Activated CD4-positive, alpha-beta T cell treated with anti-CD3 and anti-CD28 coated beads, Interleukin-2, amount 50 U/mL, for 4 hours (primary cell): ENCODE measurements at places on chromosomes 5 and 9.

DNA sequence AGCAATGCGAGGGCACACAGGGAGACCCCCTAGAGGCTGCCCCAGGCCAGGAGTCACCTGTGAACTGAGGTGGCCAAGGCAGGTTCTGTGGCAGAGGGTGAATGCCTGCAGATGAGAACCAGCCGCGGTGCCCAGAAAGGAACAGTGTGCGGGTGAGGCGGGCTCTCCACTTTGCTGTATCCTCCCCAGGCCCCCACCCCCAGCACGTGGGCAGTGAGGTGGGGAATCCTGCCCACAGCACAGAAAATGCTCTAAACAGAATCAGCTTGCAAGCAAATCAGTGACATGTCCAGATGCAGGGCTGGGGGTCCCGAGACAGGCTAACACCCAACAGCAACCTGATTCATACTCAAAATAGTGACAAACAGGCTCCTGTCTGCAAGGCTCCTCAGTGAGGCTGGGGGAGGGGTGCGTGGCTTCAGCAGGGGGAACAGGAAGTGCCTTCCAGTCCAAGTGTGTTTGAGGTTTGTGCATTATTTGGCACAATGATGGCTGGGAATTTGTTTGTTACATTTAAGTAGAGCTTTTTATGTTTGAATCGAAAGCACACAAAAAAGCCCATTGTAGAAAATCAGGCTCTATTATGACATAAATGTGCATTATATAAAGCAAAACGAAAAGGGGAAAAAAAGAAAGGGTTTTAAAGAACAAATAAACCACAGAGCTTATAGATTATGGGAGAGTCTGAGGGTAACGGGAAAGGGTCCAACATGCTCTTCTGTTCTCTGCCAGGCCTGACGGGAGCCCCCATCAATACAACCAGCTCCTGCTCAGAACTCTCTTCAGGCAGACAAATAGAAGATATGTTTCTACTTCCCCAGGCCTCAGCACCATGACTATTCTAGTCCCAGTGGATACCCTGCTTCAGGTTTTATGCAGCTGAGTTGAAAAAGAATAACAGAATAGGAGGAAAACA lies 201.3 kb downstream of the HSD17B3 start:
- no peak for DNase-seq

DNA sequence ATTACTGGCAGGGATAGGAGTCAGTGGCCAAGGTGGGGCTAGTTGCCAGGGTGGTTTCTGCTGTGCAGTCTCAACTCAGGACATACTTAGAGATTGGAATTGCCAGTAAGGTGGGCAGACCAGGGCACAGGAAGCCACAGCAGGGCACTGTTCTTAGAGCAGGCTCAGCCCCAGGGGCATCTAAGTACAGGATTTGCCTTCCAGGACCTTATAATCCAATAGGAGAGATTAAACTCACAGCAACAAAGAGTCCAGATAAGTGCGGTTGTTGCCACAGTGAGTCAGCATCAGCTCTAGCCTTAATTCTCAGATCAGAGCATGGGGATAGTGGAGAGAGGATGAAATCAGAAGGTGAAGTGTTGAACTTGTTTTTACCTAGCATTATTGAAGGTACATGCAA lies 265.8 kb upstream of the TRPC7 start:
- DNase-seq = no peak

GRCh38 chr5:138051441-138052296 lies 18.8 kb upstream of the FAM13B start:
- DNase-seq = no peak

- DNase-seq = no peak
Measured at GRCh38 chr5:82054004-82054710, 82.3 kb downstream of the ATG10 start.

DNA sequence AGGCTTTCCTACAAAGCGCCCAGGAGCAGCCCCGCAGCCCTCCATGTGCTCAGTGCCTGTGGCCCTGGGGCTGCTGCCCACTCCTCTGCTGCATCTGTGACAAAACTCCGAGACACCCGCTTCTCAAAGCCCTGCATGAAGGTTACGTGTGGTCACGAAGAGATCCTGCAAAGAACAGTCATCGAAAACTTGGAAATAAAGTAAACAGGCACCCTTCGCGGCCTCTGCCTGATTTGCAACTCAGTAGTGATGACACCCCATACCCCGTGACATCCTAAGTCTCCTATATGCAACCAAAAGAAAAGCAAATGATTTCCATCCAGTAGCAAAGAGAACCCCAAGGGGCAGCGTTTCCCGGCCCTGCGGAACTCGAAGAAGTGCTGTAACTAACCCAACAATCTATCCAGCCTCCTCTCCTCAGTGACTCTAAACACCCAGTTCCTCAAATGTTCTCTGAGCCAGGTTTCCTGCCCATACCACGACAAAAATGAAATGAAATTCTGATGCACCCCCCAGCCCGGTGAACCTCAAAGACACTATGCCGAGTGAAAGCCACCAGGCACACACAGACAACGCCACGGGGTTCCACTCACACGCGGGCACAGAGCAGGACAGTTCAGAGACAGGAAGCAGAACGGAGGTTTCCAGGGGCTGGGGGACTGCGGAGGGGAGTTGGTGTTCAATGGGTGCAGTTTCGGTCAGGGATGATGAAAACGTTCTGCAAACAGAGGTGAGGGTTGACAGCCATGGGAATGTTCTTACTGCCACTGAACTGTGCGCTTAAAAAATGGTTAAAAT lies 19.0 kb downstream of the NACC2 start:
- no peak for DNase-seq

DNA sequence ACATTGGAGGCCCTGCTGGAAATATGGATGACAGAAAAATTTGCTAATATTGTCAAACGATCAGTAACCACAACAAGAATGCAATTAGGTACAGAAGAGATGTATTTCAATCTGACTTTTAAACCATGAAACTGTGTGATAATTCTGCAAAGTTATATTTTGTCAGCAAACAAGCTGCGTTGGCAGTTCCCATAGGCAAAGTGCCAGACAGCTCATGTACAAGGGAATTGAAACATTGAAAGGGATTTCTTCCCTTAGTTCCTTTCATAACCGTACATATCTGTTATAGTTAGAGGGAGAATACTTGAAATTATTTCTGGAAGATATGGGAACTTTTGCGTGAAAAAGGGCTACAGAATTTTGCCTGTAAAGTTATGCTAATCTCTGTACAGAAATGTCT lies 419.4 kb upstream of the PTGER4 start:
- no peak for DNase-seq

GRCh38 chr5:110094548-110094947 lies 404.8 kb downstream of the MAN2A1 start:
- DNase-seq = no peak

DNA sequence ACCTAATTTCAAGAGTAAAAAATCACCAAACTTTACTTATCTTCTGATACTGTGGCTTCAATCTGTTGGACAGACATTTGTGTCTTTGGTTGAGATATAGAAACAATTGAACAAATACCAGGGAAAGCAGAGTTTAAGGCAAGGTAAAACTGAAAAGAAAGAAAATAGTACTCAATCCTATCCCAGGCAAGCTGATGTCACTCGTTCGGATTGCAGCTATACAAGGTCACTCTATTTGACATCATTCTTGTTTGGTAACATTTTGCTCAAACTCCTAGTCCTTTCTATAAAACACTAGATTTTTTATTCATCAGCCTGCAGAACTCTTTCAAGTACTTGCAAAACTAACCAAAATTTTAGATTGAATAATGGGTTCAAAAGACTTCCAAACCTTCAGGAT lies 91.9 kb upstream of the ANKRD55 start:
- no peak for DNase-seq

DNA sequence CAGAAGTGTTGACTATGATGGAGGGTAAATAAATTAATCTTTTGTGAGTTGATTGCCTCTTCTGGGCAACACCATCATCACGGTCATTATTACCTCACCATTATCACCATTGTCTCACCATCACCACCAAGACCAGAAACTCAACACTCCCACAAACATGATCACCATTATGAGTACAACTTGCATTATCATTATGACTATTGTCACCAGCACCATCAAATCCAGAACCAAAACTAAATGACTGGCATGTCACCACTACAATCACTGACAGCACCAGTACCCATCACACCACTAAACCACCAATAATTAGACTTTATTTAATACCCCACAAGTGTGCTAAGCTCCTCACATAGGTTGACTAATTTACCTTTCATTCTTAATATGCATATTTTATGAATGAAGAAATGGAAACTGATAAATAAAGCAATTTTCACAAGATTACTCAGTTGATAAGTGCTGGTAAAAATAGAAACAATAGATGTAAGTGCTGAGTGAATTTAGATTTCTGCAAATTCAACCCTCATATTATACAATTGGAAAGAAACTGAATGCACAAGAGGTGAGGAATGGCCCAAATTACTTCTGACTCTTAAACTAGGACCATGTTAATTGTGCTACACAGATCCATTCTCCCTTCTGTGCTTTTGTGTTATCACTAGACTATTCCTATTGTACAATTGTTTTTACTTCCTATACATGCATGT lies 517.8 kb upstream of the PAPPA start:
- DNase-seq = no peak

GRCh38 chr9:136920734-136921231 lies 23.8 kb downstream of the FBXW5 start:
- DNase-seq = no peak

DNA sequence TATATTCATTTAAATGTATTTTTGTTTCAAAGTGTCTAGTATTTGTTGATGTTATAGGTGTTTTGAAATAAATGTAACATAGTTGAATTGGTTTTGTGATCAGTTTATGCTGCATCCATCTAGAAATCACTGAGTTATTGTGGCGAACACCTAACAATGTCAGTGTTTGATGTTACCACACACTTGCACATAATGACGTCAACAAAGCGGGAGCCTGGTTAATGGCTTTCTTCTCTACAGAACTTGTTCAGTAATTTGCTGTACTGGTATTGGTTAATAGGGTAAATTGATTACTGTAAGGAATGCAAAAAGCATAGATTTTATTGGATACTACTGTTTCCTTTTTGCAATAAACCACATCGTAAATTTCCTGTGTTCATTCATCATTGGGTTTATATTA lies 133.0 kb downstream of the ATG10 start:
- DNase-seq = no peak

GRCh38 chr5:17218353-17219005 lies 1.0 kb downstream of the BASP1 start:
- DNase-seq = no peak

- DNase-seq = no peak
Measured at GRCh38 chr9:79970146-79970425, 398.3 kb downstream of the TLE4 start.

DNA sequence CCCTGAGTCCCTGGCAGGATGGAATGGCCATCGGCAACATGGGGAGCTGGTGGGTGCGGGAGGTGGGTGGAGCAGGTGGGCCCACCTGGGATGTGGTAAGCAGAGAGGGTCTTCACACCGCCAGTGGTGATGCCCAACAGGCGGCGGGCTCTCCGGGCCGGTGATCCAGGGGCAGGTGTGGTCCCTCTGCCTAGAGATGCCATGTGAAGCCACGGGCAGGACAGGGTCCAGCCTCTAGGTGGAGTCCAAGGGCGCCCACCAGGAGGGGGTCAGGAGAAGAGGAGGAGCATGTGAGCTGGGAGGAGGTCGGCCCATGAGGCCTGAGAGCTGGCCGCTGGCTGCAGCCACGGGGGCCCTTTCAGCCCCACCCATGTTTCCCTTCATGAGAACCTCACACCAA lies 221.1 kb downstream of the FANCC start:
- no peak for DNase-seq

DNA sequence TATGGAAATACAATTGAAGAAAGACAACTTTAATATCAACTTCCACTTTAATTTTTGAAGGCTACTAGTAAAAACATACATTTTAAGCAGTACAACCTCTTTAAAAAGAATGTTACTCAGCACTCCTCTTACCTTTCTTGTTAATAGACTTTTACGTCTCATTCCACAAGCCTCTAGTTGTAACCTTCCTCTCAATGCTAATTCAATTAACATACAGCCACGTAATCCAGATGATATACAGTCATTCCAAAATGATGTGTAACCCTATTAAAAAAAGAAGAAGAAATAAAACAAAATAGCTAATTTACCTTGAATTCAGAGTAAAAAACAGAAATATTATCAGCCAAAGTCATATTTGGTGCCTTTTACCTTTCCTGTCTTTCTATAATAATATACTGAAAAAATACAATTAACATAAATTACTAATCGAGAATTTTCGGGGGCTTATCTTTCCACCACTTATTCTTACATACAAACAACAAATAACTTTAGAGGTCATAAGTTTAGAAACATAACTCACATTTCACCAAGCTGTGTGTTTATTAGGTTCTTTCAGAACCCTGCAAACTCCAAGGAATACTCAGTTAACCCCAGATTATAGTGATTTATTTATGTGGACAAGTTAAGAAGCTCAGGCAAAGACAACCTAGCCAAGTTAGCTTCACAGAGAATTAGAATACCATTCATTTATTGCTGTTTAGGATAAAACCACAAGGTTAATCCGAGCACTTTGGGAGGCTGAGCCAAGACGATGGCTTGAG lies 30.3 kb downstream of the GOLPH3 start:
- no peak for DNase-seq

DNA sequence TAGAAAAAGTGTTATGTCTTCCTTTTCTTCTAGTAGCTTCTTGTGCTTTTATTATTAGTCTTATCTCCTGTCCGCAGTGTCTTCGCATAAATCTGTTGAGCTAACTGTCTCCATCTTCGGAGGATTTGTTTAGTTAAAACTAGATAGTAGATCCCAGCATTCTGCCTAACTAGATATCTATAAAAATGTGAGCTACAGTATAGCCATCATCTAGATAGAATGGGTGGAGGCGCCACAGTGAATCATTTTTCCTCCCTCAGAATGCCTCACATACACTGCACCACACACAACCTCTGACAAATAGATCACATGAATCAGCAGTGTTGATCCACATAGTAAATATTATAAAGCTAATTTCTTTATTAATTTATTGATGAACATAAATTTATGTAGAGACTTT lies 220.3 kb upstream of the GAS1 start:
- no peak for DNase-seq

GRCh38 chr5:167696558-167697314 lies 594.7 kb upstream of the WWC1 start:
- no peak for DNase-seq

DNA sequence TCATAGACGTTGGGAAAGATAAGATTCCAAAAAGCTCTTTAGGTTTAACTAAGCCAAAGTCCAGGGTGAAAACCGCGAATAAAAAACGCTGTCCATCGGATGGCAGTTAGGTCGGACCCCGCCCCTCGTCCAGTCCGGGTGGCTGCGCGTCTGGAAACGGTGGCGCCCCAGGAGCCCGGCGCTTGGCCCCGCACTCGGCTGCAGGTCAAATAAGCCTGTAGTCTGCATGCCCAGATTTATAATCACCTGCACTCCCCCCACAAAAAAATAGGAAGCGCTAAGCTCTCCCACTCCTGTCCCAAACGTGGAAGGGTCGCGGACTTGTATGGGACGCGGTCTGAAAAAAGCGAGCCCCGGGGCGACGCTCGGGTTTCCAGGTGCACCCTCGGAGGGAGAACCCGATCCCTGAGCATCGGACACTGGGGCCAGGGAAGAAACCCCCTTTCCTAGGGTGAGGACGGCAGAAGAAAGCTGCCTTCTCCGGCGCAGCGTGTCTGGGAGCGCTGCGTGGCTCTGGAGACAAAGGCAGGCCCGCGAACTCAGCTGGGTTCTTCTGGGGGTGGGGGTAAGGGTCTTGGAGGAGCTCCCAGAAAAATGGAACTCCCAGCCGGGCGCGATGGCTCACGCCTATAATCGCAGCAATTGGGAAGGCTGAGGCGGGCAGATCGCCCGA lies 923 bp upstream of the ZBTB5 start:
- no peak for DNase-seq

- DNase-seq = no peak
Measured at GRCh38 chr9:79638806-79639205, 67.0 kb downstream of the TLE4 start.

- no peak for DNase-seq
Measured at GRCh38 chr9:77647267-77648233, 572 bp downstream of the GNA14 start.

GRCh38 chr9:111752455-111752854 lies 42.3 kb downstream of the SHOC1 start:
- DNase-seq = no peak
